ENCODE measurements at places on chromosomes 1 and 21.

DNA sequence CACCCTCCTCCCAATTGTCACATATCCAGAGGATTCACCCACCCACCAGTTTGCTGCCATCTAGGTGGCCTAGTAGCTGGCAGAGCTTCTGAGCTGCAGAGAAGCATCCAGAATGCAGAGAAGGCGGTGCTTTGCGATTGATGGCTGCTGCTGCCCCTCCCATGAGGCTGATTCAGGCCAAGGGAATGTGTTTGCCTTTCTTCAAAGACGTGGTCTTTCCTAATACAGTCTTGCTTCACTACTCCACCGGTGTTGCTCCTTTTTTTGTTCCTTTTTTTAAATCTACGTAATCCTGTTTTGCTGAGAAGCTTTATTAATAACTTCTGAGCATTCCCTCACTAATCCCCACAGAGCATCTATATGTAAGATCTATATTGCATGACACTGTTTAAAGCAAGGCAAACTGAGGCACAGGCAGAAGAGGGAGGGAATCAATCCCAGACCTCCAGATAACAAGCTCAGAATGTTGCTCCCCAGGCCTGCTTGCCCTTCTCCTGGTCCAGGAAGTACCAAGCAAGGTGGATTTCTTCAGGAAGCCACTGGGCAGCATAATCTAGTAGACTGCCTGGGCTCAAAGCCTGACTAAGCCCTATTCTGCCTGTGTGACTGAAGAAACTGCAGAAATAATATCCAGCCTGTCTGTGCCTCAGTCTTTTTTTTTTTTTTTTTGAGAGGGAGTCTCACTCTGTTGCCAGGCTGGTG is 275.5 kb upstream of the FMN2 start:
- no peak for DNase-seq

DNA sequence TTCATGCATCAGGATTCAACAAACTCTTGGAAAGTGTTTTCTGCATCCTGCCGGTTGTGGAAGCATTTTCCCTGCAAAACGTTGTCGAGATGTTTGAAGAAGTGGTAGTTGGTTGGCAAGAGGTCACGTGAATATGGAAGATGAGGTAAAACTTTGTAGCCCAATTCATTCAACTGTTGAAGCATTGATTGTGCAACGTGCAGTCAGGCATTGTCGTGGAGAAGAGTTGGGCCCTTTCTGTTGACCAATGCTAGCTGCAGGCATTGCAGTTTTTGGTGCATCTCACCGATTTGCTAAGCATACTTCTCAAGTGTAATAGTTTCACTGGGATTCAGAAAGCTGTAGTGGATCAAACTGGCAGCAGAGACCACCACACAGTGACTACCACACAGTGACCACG is 57.0 kb upstream of the PRDM2 start:
- DNase-seq = no peak

- peak; percentile 81 for DNase-seq
Observed at GRCh38 chr1:64898107-64898861, 68.1 kb downstream of the JAK1 start.

- no peak for DNase-seq
Observed at GRCh38 chr1:111745675-111746613, 6.7 kb upstream of the INKA2 start.

- DNase-seq = peak; percentile 20
Observed at GRCh38 chr1:180961622-180962021, 48.9 kb downstream of the KIAA1614 start.

- peak; percentile 73 for DNase-seq
Observed at GRCh38 chr1:87226341-87226760, 102.3 kb upstream of the LMO4 start.

GRCh38 chr1:66035616-66036245 is 243.0 kb downstream of the PDE4B start:
- DNase-seq = no peak

DNA sequence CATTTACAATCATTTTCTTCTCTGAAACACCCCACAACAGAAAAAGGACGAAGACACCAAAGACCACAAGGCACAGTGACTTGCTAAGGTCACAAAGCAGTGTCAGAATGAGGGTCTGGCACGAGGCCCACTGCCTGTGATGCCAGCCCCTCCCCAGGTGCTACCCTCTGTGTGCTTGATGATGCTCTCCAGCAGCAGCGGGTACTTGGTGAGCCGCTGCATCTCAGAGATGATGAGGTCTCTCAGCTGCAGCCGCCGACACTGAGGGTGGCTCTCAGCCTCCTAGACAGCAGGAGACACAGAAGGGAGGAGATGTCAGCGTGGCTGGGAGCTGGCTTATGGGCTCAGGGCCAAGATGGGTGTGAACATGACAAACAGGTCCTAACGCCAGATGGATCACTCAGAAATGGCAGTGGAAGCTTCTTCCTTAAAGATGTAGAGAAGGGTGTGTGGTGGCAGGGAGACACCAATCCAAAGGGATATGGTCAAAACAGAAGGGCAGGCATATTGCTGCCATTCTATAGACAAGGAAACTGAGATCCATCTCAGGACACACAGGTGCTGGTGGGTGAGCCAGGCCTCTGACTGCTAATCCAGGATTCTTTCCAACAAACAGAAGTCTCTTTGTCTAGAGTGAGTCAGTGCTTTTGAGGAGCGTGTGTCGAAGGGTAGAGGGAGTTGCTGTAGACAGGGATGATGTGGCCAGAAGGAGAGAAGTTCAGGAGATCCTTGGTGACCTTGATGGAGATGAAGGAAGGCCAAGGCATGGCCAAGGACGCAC is 25.6 kb downstream of the LRRC71 start:
- no peak for DNase-seq

- no peak for DNase-seq
Observed at GRCh38 chr1:106181866-106182265, 874.6 kb upstream of the PRMT6 start.
